ENCODE measurements at places on chromosomes 7 and 10. TPM values are rescaled to one million over a fixed set of nuclear protein-coding genes. Genes with fewer than 3 reads are reported as not detected.

GRCh38 chr10:111996103-111996502, 187.5 kb downstream of the GPAM start:
- no peak for DNase-seq

GRCh38 chr10:3486346-3487065, 298.5 kb downstream of the KLF6 start:
- no peak for DNase-seq

DNA sequence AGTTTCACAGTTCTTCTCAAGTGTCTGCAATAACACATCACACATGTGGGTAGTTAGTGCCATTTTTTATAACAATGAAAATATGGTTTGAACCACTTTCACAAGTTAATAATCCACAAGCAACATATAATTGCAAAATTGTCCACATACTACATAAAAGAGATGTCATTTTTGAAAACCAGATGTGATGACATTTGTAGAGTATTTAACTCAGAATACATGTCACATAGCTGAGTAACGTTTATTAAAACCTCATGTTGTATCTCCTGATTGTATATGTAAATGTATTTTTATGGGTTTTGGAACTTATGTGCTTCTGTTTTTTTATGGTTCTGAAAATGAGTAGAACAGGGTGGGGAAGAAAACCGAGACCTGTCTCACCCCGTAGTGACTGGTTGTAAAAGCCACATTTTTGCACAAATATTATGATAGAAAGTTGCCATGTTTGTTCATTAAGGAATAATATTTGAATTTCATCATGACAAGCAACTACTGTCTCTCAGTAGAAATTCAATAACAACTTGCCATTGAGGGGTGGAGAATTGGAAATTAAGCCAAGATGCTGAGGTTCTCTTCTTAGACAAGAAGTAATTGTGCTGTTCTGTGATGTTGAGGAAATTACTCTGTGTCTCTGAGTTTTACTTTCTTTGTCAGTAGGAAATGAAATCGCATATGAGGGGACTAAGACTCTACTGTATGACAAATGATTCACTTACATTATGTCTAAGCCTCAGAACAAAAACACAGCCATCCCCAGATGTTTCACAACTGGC, 29.2 kb upstream of the EGFR start:
- DNase-seq, result no peak

DNA sequence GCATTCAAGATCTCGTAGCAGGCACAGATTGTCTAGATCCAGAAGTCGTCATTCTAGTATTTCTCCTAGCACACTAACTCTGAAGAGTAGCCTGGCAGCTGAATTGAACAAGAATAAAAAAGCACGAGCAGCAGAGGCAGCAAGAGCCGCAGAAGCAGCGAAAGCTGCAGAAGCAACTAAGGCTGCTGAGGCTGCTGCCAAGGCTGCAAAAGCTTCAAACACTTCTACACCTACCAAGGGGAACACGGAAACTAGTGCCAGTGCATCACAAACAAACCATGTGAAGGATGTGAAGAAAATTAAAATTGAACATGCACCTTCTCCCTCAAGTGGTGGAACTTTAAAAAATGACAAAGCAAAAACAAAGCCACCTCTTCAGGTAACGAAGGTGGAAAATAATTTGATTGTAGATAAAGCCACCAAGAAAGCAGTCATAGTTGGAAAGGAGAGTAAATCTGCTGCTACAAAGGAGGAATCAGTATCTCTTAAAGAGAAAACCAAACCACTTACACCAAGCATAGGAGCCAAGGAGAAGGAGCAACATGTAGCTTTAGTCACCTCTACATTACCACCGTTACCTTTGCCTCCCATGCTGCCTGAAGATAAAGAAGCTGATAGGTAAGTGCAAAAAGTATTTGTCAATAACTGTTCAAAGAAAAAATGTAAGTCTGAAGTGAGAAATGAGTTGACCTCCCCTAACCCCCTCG, 37.7 kb downstream of the CDK13 start:
- DNase-seq, result no peak

GRCh38 chr10:126387931-126388911, at the start of gene ADAM12:
TSS of gene ADAM12 (minus strand) at chr10:126388477. CDS start at chr10:126388145, 332 bp downstream.
- no peak for DNase-seq

DNA sequence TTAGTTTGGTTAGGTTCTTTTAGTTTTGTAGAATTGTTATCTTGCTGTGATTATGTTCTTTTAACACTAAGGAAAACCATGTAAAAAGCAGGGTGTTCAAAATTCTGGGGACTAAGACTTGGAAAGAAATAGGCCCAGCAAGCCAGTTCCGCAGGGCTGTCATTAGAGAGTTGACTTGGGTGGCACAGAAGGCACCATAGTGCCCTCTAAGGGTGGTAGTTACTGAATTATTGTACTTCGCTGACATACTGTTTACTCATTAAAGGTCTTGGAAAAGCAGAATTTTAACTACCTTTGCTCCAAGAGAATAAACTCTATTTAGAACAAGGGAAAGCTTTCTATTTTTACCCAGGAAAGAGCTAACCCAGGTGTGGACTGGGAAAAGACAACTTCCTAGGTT, 86.5 kb downstream of the OTUD1 start:
- no peak for DNase-seq

DNA sequence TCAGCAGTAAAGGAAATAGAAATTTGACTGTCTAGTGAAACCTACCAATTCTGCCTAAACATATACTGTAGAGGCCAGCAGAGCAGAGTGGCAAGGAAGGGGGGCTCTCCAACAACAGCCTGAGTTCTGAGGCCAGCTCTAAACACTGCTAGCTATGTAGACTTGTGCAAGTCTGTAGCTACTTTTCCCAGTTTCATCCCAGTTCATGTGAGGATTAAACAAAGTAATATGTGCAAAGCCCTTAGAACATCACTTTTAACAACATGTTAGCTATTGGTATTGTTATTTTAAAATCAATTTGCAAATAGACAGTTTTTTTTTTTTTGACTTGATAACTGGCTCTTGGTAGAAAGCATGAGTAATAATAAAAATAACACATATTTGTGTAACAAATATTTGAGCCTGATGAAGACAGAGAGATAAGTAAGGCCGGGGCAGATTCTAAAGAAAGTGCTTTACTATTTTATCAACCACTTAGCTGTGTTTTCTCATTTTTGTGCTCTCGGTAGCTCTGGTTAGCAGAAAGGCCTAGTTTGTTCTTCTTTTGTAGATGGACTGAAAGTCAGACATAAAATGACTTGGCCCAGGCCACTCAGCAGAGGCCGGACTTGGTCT, 9.3 kb downstream of the CHST12 start:
- no peak for DNase-seq

GRCh38 chr7:22787951-22788350, 34.7 kb downstream of the TOMM7 start:
- no peak for DNase-seq

DNA sequence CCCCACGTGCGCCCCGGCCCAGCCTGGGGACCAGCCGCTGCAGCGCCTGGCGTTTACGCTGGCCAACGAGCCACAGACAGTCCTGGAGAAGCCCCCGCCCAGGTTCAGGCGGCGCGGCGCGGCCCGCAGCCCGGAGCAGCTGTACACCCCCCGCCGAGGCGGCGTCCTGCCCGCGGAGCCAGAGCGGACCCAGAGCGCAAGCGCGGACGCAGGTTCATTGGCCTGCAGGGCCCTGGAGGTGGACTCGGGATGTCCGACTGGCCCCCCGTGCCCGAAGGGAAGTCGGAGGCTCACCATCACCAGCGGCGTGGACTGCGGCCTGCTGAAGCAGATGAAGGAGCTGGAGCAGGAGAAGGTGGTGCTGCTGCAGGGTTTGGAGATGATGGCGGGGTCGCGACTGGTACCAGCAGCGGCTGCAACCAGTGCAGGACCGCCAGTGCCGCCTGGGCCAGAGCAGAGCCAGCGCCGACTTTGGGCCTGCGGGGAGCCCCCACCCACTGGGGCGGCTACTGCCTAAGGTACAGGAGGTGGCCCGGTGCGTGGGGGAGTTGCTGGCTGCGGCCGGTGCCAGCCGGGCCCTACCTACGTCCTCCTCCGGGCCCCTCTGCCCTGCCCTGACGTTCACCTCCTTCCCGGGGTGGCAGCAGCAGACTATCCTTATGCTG, 72.0 kb upstream of the KCTD7 start:
- DNase-seq, result no peak

DNA sequence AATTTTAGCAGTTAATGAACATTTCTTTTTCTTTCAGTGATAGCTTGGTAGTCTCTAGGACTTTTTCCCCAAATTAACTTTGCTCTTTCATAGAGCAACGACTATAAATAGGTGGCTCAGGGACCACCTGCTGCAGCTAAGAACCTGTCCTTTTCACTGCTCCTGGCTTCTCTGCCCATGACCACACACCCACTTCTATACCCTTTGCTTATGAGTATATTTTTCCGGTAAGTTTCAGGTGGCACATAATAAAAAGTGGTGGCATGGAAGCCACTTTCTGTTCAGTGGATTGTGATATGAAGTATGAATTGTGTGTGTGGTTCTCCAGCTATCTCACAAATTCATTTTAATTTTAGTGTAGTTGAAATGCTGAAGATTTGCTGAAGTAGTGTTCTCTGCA, 1.2 kb downstream of the ING3 start:
- DNase-seq, result no peak

DNA sequence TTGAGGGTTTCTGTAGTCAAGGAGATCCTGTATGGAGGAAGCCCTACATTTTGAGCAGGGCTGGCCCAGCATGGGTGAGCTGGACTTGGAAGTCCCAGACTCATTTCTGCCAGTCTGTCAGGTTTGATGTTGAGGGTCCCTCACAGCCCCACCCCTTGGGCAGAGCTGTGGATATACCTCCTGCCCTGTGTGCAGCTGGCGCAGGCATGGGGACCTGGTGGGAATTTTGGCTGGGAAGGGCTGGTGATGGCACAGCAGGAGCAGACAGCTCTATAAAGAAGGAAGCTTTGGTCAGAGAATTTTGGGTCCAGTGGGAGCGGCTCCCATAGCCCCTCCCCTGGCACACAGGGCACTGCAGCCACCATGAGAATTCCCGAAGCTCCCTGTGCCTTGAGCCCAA, 482.6 kb downstream of the RPS24 start:
- no peak for DNase-seq

ACTL6B gene
- polyA plus RNA-seq, result not detected

Data from BJ (cell line).